Activated CD8-positive, alpha-beta memory T cell treated with anti-CD3 and anti-CD28 coated beads for 48 hours (primary cell): ENCODE measurements at places on chromosomes 2 and 18.

DNA sequence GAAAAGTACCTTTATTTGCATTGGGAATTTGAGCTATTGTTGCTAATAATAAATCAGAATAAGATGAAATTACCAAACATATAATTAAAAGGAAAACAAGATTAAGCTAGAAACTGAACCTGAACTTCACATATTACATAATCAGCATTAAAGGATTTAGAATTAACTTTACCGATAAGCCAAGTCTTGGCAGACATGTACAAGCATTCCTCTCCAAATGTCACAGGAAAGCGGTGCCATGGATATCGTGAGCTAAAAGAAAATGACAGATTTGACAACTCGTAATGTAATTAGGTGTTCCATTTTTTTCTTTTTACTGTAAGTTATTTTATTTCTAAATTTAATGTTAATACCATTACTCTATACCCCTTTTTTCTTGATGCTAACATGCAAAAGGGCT is 55.1 kb upstream of the CD302 start:
- no peak for DNase-seq

GRCh38 chr18:3323900-3324299 is 62.0 kb downstream of the MYL12B start:
- DNase-seq, result no peak

DNA sequence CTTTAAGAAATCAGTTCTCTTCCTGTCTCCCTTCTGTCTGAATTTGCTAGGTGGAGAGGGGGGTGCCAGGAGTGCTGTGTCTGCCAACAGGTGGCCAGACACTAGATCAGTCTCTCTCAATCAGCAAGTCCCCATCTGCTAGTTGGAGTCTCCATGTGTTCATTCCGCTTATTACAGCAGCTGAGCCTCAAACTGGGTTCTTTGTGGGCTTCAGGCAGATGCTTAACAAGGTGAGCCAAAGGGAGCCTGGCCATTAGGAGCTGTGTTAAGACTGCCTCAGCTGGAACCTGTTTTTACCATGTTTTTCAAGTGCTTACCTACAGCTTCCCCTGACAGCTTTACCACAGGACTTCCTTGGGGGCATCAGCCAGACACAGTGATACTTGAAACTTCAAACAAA is 401.9 kb downstream of the LRP1B start:
- DNase-seq, result no peak

DNA sequence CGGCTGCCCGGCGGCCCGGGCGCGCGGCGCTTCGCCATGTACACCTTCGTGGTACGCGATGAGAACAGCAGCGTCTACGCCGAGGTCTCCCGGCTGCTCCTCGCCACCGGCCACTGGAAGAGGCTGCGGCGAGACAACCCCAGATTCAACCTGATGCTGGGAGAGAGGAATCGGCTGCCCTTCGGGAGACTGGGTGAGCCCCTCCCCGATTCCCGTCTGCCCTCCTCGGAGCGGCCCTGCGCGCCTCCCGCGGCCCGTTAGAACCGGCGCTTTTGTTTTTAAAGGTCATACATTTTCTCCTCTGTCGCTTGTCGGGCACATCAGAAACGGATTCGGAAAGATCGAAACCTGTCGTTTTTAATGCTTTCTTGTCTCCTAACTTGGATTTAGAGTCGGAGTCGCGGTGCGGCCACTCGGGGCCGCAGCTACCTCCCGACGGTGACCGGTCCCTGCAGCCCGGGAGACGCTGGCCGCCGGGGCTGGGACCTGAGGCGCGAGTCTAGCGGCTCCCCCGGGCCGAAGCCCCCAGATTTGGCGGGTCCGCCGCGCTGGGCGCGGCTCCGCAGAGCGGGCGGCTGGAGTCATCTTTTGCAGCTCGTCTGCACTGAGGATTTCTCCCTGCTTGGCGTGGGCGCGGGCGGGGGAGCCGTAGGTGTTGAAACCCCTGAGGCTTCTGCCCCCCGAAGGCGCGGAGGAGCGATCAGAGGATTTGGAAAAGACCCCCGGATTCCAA is 519 bp downstream of the TTL start:
- peak; percentile 15 for DNase-seq

GRCh38 chr2:38712871-38713270 is 38.3 kb downstream of the SRSF7 start:
- no peak for DNase-seq

- no peak for DNase-seq
These were observed 101.1 kb downstream of the SPTBN1 start for GRCh38 chr2:54557211-54557600.

- no peak for DNase-seq
These were observed 239.5 kb downstream of the MYCN start for GRCh38 chr2:16179701-16180416.

GRCh38 chr2:211237586-211238275 is 681.3 kb downstream of the CPS1 start:
- DNase-seq, result no peak

GRCh38 chr2:136178941-136179601 is 61.1 kb upstream of the CXCR4 start:
- DNase-seq, result no peak

DNA sequence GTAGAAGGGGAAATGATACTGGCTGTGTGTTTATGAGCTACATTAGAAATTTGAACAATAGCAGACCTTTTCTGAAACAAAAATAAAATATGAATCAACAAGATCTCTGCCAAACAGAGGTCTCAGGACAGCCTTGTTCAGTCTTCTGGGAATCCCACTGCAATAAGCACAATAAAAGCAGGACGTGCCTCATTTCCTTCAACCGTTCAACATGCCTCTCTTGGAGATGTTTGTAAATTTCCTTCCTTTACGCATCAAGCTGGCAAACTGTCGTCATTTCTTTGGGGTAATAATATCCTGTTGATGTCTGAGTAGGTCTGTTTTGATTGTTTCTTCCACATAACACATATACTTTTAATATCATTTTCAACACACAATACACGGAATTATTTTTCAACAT is 77.2 kb downstream of the TCF4 start:
- DNase-seq, result no peak

DNA sequence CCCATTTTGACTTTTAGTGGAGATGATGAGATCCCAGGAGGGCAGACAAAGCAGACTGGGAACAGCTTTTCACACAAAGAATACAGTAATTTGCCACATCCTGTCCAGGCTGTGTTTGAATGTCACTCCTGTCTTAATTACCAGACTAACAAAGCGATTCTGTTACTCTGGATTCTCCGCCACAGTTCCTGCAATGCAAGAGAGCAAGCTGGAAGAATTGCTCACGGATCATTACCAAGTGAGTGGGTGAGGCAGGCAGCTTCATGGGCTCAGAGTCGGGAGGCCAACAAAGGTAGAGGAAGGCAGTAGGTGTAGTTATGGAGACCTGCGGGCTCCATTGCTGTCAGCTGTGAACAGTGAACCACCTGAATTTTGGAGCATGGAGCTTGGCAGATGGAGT is 250.5 kb upstream of the ATP5MC3 start:
- DNase-seq, result no peak

DNA sequence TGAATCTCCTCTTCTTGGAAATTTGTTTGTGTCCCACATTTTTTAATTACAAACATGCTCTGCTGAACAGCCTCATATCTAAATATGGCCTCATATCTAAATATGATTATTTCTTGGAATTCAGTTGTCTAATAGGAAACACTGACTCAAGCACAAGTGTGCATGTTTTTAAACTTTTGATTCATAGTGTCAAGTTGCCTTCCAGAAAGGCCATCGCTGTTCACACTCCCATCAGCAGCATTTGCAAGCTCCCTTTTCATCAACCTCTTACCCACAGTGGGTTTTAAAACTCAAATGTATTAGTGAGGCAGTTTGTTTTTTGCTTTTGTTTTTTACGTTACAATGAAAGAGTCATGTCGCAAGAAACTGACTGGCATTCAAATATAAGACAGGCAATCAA is 65.2 kb upstream of the SMAD2 start:
- DNase-seq, result no peak

DNA sequence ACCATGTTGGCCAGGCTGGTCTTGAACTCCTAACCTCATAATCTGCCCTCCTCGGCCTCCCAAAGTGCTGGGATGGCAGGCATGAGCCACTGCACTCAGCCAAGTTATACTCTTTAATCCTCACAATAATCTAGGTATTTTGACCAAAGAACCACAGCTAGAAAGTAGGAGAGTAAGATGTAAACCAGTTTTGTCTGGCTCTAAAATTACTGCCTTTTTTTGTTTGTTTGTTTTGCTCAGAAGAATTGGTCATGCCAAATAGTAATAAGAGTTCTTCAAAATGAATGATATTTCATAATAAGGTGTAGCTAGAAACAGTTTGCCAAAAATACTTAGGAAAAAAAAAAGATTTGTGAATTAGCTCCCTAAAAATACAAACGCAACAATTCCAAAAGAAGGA is 36.7 kb downstream of the SCN2A start:
- DNase-seq, result no peak

GRCh38 chr2:58702302-58702885 is 461.3 kb upstream of the FANCL start:
- DNase-seq, result no peak

- DNase-seq, result no peak
These were observed 26.2 kb upstream of the EVA1A start for GRCh38 chr2:75586971-75587370.

GRCh38 chr2:218721934-218722333 is 11.3 kb downstream of the TTLL4 start:
- no peak for DNase-seq

DNA sequence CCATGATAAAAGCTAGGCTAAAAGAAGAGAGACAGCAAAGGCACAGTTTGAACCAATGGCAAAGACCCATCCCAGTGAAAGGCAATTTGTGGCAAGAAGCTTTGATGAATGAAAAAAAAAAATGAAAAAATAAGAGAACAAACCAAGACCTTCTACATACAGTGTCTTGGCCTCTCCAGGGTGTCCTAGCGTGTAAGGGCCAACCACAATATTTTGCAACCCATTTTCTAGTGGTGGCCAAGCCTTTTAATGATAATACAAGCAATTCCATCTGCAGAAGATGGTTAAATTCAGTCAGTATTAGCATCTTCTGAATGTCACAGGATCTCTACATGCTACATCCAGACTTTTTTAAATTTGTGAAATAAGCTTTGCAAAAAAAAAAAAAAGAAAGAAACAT is 270.4 kb downstream of the LRATD1 start:
- DNase-seq, result no peak

- DNase-seq, result no peak
These were observed 288.3 kb upstream of the FN1 start for GRCh38 chr2:215724146-215724545.

GRCh38 chr2:45211636-45212035 is 202.4 kb upstream of the SIX2 start:
- no peak for DNase-seq

GRCh38 chr18:400456-400855 is 100.0 kb downstream of the COLEC12 start:
- DNase-seq, result no peak

GRCh38 chr2:7915302-7916091 is 766.4 kb upstream of the ID2 start:
- no peak for DNase-seq

DNA sequence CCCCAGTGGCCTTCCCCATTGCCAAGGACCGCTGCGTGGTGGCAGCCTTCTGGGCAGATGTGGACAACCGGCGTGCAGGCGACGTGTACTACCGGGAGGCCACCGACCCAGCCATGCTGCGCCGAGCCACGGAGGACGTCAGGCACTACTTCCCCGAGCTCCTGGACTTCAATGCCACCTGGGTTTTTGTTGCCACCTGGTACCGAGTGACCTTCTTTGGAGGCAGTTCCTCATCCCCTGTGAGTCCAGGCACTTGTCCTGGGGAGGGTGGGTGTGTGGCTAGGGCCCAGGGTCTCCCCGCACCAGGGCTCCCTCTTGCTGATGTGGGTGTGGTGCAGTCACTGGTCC is 31.9 kb downstream of the SNED1 start:
- no peak for DNase-seq

DNA sequence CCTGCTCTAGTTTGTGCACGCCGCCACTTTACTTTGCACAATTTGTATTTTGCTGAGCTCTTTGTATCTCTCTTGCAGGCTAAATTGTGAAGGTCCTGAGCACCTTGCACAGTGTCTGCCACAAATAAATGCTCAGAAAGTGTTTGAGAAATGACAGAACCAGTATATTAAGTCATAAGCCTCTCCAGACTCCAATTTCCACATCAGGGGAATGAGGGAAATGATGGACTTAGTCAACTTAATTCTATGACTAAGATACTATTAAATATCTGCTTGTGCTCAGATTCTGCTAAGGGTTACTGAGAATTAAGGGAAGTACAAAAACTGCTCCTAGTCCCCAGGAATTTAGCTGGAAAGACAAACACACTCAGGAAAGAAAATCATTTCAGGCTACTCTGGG is 239.1 kb upstream of the SLC14A2 start:
- DNase-seq, result no peak

GRCh38 chr2:99651930-99652670 is 162.3 kb upstream of the REV1 start:
- no peak for DNase-seq

- DNase-seq, result no peak
These were observed 126.7 kb upstream of the OTX1 start for GRCh38 chr2:62923881-62924280.

DNA sequence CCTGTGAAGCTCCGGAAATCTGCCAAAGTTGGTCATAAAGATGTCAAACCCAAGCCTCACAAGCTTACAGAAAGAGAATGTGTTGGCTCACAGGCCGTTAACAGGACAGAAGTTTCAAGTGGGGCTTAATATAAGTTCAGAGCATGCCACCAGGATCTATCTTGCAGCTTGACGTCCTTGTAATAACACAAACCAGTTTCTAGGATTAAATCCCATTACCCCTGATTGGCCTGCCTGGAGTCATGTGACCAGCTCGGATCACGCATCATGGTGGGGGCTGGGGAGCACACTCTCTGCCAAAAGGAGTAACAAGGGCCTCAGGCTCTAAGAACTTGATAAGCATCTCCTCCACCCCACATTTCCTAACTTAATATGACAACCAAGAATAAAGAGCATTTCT is 38.9 kb upstream of the SCG2 start:
- DNase-seq, result no peak

GRCh38 chr2:207891086-207891844 is 121.6 kb upstream of the FZD5 start:
- no peak for DNase-seq

GRCh38 chr2:223941579-223942277 is 3.4 kb downstream of the WDFY1 start:
- DNase-seq, result no peak

- no peak for DNase-seq
These were observed 1.6 kb downstream of the LONRF2 start for GRCh38 chr2:100320547-100321178.
